ENCODE measurements at places on chromosomes 16 and 17. TPM values are rescaled to one million over a fixed set of nuclear protein-coding genes. Genes with fewer than 3 reads are reported as not detected.
A peak's percentile ranks its signal among the peaks of the same experiment; 100 is the strongest.

The SEPTIN12 gene
- total RNA-seq: not detected

The TP53TG3D gene
- not detected for total RNA-seq

The PLSCR3 gene
- total RNA-seq: 37.1 TPM

The BCL6B gene
- total RNA-seq: 10.1 TPM

GRCh38 chr16:79301051-79301450 is 299.5 kb downstream of the MAF start:
- H3K36me3 ChIP-seq: no peaks in the 10 kb centered on the region
- no peaks in the 10 kb centered on the region for H3K27me3 ChIP-seq
- H3K27ac ChIP-seq: no peak overlapping the region
- H3K4me1 ChIP-seq: no peaks in the 10 kb centered on the region

- H3K4me3 ChIP-seq: no peak overlapping the region
- no peaks in the 10 kb centered on the region for H3K27me3 ChIP-seq
- no peak overlapping the region for H3K27ac ChIP-seq
- DNase-seq: no peak
Observed at GRCh38 chr16:51248217-51248616, 97.1 kb upstream of the SALL1 start.

DNA sequence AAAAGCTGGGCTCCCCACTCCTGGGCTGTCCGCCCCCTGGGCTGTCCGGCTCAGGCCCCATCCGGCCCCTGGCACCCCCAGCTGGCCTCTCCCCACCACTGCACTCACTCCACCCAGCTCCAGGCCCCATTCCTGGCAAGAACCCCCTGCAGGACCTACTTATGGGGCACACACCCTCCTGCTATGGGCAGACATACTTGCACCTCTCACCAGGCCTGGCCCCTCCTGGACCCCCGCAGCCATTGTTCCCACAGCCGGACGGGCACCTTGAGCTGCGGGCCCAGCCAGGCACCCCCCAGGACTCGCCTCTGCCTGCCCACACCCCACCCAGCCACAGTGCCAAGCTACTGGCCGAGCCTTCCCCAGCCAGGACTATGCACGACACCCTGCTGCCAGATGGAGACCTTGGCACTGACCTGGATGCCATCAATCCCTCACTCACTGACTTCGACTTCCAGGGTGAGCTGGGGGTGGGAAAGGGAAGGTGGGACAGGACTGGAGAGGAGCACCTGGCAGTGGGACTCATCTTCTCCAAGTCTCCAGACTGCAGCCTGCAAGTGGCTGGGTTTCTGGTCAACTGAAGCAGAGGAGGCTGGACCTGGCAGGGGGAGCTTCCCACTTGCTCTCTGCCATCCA is 17.6 kb downstream of the UNC119 start:
- peaks cover 19% of the 10 kb centered on the region for H3K4me1 ChIP-seq
- H3K4me3 ChIP-seq: no peak overlapping the region
- H3K27ac ChIP-seq: no peak overlapping the region
- H3K27me3 ChIP-seq: no peaks in the 10 kb centered on the region

DNA sequence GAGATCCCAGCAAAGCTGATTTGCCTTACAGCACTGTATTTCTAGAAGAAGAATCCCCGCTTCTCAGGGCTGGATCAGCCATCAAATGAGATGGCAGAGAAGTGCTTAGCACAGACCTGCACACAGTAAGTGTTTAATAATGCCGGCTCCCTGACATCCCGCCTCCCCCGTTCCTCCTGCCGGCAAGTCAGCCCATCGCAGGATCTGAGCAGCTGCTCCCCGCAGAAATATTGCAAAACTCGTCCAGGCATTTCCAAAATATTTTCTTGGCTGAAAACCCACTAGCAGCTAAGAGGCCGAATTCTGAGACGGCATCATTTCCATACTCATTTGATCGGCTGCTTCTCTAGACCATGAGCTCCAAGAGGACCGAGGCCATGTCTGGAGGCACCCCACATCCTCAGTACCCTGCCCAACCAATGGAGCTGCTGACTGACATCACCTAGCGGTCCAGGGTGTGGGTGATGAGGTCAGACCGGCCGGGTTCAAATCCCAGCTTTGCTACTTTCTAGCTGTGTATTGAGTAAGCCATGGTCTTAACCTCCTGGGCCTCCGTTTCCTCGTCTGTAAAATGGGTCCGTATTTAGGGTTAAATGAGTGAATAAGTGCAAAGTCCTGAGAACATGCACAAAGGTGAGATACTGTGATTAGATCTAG is 251.5 kb downstream of the KATNIP start:
- DNase-seq: no peak
- H3K4me3 ChIP-seq: no peak overlapping the region
- H3K27me3 ChIP-seq: no peaks in the 10 kb centered on the region
- H3K27ac ChIP-seq: no peak overlapping the region

DNA sequence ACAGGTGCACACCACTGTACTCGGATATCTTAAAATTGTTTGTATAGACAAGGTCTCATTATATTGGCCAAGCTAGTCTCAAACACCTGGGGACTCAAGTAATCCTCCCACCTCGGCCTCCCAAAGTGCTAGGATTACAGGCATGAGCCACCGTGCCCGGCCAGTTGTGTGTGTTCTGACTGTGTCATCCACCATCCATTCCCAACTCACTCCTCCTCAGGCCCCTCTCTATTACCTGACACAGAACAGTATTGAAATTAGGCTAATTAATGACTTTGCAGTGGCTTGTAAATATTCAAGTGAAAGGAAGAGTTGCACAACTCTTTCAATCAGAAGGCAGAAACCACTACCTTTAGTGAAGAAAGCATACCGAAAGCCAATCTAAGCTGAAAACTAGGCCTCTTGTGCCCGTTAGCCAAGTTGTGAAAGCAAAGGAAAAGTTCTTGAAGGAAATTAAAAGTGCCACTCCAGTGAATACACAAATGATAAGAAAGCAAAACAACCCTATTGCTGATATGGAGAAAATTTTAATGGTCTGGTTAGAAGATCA is 28.7 kb downstream of the GOSR1 start:
- no peak overlapping the region for H3K4me3 ChIP-seq
- H3K27me3 ChIP-seq: no peaks in the 10 kb centered on the region
- no peaks in the 10 kb centered on the region for H3K4me1 ChIP-seq
- H3K36me3 ChIP-seq: no peaks in the 10 kb centered on the region
- no peak overlapping the region for H3K27ac ChIP-seq

GRCh38 chr17:17126131-17127110 is 79.7 kb downstream of the PLD6 start:
- H3K27ac ChIP-seq: no peak overlapping the region
- peaks cover 68% of the 10 kb centered on the region for H3K4me1 ChIP-seq
- H3K36me3 ChIP-seq: peaks cover 16% of the 10 kb centered on the region
- DNase-seq: no peak
- H3K27me3 ChIP-seq: no peaks in the 10 kb centered on the region
- H3K4me3 ChIP-seq: no peak overlapping the region

DNA sequence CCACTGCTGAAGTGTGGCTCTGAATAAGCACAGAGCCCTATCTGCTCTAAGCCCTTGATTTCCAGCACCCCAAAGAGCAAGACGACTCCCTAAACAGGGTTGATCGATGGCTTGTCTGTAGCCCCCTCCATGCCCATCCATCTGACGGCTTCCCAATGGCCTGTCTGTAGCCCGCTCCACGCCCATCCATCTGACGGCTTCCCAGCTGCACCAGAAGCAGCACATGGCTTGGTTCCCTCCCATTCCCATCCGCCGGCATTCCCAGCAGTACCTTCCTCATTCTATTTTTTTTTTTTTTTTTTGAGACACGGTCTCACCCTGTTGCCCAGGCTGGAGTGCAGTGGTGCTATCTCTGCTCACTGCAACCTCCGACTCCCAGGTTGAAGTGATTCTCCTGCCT is 64.5 kb downstream of the RBFOX3 start:
- H3K27me3 ChIP-seq: no peaks in the 10 kb centered on the region
- no peak for DNase-seq
- H3K4me1 ChIP-seq: no peaks in the 10 kb centered on the region

DNA sequence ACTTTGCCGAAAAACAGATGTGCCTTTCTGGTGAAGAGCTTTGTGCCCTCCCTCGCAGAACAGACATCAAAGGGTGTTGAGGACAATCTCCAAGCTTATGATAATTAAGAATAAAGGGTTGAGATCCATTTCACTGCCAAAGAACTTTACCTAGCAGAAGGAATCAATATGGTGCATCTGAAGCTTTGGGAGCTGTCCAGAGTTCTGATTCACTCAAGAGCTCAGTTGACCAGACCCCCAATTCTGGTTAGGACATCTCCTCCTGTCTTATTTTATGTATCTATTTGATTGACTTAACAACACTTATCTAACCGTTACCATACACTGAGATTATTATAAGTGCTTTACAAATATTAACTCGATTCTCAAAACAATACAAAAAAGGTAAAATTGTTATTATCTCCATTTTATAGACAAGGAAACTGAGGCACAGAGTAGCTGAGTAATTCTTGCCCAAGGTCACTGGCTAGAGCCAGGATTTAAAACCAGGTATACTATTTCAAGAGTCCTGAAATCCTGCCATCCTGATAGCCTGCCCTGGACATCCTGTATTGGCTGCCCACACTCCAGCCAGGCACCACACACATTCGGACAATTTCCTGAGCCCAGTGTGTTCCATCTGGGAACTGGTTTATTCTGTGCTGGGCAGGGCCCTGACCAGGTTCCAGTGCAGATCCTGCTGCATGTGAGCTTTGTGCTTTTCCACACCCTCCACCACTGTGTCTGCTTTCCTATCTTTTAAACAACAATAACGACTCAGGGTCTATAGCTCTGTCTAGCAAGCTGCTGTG is 29.8 kb downstream of the PITPNM3 start:
- no peaks in the 10 kb centered on the region for H3K4me1 ChIP-seq
- H3K27me3 ChIP-seq: no peaks in the 10 kb centered on the region
- H3K27ac ChIP-seq: no peak overlapping the region
- H3K36me3 ChIP-seq: no peaks in the 10 kb centered on the region

GRCh38 chr16:84314814-84315213 is 20.1 kb downstream of the WFDC1 start:
- no peaks in the 10 kb centered on the region for H3K4me1 ChIP-seq
- no peaks in the 10 kb centered on the region for H3K27me3 ChIP-seq
- H3K27ac ChIP-seq: no peak overlapping the region
- DNase-seq: no peak
- H3K4me3 ChIP-seq: no peak overlapping the region

GRCh38 chr17:1029196-1029921 is 32.4 kb downstream of the TIMM22 start:
- H3K27me3 ChIP-seq: no peaks in the 10 kb centered on the region
- peaks cover 56% of the 10 kb centered on the region for H3K4me1 ChIP-seq
- peaks cover 7% of the 10 kb centered on the region for H3K36me3 ChIP-seq

DNA sequence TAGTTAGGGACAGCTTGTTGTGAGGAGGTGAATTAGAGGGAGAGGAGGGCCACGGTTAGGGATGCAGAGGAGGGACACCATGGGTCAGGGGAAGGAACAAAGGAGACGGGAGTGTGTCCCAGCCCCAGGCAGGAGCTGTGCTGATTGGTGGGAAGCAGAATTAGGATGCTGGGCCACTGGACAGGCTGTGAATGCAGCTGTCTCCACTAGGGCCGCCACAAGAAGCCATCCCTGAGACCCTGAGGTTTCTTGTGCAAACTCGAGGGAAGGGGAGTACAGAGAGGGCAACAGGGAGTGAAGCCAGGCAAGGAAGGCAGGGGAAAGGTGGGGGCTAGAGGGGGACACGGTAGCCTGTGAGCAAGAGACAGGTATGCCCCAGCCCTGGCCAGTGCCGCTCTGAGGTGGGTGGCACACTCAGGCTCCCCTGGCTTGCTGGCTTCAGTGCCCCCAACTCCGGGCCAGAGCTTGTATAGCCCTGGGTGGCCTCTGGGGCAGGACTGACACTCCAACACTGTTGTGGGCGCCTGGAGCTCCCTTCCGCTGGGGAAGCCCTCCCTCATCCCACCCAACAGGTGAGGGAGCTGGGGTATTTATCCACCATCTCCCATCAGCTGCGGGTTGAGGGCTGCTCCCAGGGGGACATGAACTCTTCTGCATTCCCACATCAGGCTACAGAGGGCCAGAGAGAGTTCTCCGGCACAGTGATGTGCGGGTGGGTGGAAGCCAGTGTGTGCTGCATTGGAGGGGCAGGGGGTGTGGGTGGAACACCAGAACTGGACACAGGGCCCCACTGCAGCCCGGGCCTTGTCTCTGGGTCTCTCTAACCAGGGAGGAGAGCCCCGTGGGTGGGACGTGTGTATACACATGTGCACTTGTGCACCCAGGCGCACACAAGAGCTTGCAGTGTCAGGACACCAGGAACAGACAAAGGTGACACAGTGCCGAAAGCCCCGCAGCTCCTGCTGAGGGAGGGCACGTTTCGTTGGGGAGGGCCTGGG is 8.3 kb upstream of the SPPL2C start:
- H3K27me3 ChIP-seq: no peaks in the 10 kb centered on the region
- H3K27ac ChIP-seq: no peak overlapping the region
- H3K4me1 ChIP-seq: no peaks in the 10 kb centered on the region
- no peaks in the 10 kb centered on the region for H3K36me3 ChIP-seq
- no peak for DNase-seq

DNA sequence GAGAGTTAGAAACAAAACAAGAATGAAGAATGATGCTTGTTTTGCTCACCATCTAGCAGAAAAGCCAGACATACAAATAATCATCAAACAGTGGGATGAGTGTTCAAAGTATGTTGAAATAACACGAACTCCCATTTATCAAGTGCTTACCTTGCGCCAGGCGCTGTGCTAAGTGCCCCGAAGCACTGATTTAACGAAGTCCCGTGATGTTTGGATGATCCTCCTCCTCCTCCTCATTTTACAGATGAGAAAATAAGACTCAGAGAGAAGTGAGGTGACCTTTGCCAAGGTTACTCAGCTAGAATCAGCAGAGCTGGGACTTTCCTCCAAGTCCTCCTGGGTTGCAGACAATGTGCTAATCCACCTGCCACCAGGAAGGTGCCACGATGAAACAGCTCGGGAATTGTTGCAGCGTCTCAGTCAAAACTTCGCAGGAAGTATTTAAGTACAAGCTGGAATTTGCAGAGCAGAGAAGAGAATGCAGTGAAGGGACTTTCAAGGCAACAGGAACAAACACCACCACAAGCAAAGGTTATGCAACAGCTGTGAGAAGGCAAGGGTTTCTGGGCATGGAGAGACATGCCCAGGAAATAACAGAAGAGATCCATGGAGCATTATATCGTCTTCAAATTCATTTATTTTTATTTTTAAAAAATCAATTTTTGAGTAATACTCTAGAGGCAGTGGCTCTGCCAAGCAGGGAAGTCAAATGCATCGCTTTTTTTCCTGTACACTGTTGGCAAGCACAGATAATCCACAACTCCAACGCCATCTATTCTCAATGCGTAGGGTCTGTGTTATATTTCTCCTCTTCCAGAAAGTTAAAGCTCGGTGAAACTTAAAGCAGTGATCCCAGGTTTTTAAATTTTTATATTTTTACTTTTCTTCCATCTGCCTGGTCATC is 11.1 kb downstream of the PRCD start:
- H3K36me3 ChIP-seq: no peaks in the 10 kb centered on the region
- H3K4me3 ChIP-seq: no peak overlapping the region
- peak overlapping the region; percentile 37 for H3K27ac ChIP-seq
- DNase-seq: no peak
- H3K4me1 ChIP-seq: peaks cover 30% of the 10 kb centered on the region

GRCh38 chr17:63445571-63445953 is 544 bp downstream of the CYB561 start:
- no peaks in the 10 kb centered on the region for H3K27me3 ChIP-seq
- H3K4me3 ChIP-seq: peak overlapping the region; percentile 73
- no peak for DNase-seq
